ENCODE measurements at places on chromosomes 3 and 15.

DNA sequence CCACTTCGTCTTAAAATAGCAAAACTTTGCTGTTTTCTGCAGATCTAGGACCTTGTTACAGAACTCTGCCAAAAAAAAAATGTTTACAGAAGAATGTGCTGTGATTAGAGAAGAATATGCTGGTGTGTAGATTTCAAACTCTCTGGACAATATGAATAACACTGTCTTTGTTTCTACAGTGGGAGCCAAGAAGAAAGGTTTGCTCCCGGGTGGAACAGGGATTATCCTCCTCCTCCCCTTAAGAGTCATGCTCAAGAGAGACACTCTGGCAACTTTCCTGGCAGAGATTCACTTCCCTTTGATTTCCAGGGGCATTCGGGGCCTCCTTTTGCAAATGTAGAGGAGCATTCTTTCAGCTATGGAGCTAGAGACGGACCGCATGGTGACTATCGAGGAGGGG, 27.3 kb downstream of the RBM6 start:
- DNase-seq, result no peak

DNA sequence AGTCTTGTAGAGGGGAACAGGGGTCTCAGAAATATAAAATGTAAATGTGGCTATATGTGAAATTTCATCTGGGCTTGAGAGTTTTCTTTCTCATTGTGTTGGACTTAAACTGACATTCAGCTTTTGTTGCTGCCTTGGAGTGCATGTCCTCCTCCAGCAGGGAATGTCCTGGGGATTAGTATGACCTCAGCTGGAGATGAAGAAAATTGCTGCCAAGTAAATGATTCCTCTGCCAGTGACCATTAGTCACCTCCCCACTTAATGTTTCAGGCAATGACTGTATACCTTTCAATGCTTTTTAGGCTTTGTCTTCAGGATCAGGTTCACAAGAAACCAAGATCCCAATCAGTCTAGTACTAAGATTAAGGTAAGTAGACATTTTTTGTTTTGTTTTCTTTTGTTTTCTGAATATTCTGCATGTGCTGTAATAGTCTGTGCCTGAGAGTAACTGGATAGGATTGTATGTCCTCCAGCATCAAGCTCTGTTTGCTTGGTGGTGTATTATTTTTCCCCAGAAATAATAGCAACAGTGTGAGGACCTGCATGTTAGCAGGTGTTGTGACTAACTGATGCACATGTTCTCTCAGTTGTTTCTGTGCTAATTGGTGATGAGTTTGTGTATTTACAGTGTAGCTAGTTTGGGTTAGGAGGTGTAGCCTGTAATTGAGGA, 18.1 kb upstream of the SLC22A13 start:
- no peak for DNase-seq

DNA sequence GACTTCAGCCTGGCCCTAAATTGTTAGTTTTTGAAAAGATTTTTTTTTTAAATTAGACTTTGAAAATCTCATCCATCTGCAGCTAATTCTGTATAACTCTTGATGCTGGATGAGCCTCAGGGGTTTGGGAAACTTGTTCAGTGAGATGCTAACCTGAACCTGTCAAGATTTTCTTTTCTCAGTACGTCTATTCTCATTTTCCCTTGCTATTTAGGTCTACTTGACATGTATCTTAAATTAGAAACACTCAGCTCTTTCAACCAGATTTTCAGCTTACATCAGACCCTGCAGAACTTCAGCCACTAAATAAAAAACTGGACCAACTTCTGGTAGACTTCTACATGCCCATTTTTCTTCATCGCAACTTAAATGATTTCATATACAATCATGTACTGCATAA, 61.4 kb downstream of the MFSD1 start:
- no peak for DNase-seq

DNA sequence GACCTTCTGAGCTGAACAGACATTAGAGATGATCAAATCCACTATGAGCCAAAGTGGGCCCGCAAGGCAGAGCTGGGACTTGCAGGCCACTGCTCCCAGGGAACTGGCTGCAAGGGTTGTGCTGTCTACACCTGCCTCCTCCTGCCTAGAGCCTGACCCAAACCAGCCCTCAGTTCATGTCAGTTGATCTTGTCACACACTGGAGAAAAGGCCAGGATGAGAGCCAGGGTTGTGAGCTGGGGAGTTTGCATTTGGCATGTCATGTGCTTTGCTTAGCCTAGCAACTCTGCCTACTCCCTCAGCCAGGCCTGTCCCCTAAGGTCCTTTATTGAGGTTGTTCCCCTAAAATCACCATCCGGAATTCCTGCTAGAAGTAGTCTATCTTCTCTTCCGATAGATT, 67.8 kb downstream of the RAB11A start:
- no peak for DNase-seq

DNA sequence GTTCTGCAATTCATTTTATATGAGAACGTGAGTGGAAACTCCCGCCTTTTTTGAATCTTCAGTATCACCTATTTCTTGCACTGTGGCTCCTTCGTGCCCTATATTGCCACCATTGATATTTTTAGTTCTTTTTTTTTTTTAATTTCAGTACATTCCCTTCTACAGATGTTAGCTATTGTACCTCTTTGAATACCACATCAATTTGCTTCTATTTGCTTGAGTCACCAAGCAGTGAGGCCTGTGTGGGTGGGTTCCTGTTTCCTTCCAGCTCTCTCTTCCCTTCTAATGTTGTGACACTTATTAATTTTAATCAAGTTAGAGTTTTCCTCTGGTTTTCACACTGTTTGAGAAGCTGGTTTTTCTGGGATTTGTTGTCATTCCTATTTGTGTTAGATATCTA, 8.7 kb downstream of the HACD2 start:
- DNase-seq, result no peak

- DNase-seq, result no peak
Measured at GRCh38 chr15:100780208-100780800, 99.3 kb upstream of the ALDH1A3 start.

- DNase-seq, result no peak
Measured at GRCh38 chr15:88490036-88490435, 22.5 kb downstream of the MRPS11 start.

DNA sequence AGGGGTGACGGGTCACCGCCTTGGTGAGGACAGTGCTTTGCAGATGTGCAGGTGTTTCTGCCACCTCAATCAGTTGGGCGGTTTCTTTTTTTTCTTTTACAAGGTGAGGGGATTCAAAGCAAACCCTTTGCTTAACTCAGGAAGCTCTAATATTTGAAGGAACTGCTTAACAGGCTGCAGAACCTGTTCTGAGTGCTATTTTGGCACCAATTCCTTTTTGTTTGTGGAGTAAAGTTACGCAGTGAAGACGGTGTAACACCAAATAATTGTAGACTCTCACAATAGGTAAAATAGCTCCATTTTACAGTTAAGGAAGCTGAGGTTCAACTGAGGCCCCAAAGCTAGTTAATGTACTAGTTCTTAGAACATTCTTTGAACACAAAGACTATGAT, 6.6 kb downstream of the GHRL start:
- no peak for DNase-seq

GRCh38 chr15:41498657-41499056, 5.0 kb downstream of the ITPKA start:
- no peak for DNase-seq

DNA sequence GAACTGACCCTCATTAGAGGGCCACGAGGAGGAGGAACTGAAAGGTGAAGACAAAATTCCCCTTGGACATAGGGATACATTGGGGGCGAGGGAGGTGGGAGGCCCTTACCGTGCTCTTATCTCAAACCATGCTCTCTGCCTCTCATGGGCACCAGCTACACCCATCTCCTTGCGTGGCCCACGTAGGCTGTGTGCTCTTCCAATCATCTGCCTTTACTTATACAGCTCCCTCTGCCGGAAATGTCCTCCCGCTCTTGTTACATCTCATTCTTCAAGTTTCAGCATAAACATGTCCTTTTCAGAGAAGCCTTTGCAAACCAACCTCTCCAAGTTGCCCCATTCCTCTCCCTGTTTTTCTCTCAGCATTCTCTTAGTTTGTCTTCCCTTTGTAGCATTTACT, 307.8 kb upstream of the PROK2 start:
- no peak for DNase-seq

DNA sequence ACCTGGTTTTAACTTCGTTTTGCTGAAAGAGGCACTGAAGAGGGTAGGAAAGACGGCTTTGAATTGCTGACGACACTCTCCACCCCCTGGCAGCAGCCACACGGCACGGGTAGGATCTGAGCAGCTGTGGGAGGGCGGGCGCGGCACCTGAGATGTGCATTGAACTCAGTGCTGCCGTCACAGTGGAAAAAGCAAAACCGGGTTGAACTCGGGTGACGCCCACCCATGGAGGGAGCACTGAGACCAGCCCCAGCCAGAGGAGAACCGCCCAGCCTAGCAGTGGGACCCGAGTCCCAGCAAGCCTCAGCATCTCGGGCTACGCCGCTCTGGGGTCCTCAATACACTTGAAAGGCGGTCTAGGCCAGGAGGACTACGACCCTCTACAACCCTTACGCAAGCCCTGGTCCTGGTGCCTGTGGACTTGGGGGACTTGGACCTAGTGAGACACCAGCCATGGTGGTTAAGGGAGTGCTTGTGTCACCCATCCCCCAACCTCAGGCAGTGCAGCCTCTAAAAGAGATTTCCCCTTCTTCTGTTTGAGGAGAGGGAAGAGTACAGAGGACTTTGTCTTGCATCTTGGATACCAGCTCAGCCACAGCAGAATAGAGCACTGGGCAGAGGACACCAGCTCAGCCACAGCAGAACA, 50.0 kb upstream of the RPL35A start:
- no peak for DNase-seq

DNA sequence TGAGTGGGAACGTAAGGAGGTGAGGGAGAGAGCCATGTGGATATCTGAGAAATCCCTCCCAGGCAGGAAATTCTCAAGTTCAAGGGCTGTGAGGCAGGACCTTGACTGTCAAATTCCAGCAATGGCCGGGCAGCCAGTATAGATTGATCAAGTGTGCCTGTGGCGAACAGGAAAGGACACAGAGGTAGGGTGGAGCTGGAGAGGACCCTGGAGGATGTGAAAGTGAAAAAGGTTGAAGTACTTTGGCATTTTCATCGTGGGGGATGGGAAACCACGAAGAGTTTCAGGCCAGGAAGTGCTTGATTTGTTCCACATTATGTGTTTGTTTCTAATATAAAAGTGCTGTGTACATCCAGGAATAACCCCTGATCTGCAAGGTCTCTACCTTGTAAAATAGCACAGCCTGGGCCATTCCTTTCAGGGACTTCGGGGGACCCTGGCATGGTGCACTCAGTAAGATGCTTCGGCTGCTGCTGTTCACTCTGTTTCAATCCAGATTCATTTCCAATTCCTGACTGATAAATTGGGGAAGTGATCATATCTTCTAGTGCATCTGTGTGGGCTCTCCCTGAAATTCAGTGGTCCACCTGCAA, 156.6 kb downstream of the MCTP2 start:
- DNase-seq, result no peak

- no peak for DNase-seq
Measured at GRCh38 chr15:63572749-63573464, 24.3 kb upstream of the FBXL22 start.

- DNase-seq, result no peak
Measured at GRCh38 chr3:118000219-118000618, 1034.4 kb downstream of the IGSF11 start.

DNA sequence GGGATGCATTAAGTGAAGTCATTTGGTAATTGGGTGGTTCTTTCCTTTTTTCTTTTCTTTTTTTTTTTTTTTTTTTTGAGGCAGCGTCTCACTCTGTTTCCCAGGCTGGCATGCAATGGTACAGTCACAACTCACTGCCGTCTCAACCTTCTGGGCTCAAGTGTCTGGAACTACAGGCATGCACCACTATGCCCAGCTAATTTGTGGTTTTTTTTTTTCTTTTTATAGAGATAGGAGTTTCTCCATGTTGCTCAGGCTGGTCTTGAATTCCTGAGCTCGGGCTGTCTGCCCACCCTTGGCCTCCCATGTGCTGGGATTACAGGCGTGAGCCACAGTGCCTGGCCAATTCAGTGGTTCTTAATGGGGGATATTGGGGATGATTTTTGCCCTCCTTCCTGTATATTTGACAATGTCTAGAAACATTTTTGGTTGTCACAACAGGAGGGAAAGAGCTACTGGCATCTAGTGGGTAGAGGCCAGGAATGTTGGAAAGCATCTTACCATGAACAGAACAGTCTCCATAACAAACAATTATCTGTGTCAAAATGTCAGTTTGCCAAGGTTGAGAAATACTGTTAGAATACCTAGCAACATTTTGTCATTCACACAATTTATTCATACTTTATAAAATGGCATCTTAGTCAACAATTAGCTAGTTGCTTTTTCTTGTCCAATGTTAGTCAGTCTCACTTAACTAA, 79.4 kb upstream of the CNTN3 start:
- DNase-seq, result no peak

DNA sequence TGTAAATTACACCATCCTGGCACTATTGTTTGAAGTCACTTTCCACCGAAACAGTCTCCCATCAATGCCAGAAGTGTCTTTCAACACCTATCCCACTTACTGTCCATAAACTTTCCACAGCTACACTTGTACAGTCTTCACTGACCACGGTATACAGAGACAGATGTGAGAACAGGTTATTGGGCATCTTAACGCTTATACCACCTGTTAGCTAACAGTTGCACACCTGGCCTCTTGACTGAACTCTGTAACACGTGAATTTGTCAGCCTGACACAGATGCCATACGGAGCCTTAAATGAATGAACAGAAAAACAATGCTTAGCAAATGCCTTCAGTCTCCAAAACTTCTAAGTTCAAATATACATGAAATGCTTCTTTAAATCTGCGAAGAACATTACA, 440.5 kb downstream of the SHQ1 start:
- DNase-seq, result no peak

GRCh38 chr3:7520593-7520992, 659.7 kb downstream of the GRM7 start:
- no peak for DNase-seq

DNA sequence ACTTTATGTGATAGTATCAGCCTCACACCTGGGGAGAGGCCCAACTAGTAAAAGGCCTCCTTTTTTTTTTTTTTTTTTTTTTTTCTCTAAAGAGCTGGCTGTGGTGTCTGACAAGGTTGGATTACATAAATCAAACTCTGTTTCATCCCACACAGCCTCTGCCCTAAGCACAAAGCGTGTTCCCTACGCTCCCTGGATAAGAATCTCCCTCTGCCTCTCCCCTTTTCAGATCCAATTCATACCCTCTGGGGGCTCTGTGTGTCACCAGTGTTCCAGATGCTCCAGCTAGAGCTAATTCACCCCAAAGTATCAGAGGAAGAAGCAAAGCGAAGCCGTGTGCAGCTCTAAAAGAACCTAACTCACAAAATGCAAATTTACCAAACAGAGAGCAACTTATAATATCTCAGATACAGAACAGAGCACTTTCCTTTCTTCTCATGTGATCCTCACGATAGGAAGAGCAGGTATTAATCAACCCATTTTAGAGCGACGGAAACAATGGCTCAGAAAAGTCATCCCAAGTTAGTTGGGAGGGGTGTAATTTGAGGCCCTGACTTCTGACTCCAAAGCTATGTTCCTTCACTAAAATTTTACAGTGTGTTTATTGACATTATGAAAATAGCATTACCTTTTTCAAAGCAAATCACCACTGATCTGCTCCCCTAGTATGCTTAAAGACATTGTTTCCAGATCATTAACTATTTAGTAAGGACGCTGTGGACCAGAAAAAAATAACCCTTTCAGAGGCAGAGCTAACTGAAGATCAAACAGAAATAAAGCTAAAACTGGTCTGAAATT, 12.4 kb downstream of the BMF start:
- DNase-seq, result no peak

GRCh38 chr3:36895496-36896409, 49.1 kb downstream of the TRANK1 start:
- no peak for DNase-seq

- DNase-seq, result no peak
Measured at GRCh38 chr3:150069633-150070032, 98.9 kb upstream of the PFN2 start.

GRCh38 chr3:69932087-69932486, 67.4 kb upstream of the SAMMSON start:
- no peak for DNase-seq

- no peak for DNase-seq
Measured at GRCh38 chr3:64073158-64073761, 50.0 kb upstream of the PSMD6 start.
